Stimulated activated CD4-positive, alpha-beta T cell treated with anti-CD3 and anti-CD28 coated beads, Interleukin-15, amount 100 ng/mL, for 24 hours (primary cell): ENCODE measurements at places on chromosomes 13 and 19.

DNA sequence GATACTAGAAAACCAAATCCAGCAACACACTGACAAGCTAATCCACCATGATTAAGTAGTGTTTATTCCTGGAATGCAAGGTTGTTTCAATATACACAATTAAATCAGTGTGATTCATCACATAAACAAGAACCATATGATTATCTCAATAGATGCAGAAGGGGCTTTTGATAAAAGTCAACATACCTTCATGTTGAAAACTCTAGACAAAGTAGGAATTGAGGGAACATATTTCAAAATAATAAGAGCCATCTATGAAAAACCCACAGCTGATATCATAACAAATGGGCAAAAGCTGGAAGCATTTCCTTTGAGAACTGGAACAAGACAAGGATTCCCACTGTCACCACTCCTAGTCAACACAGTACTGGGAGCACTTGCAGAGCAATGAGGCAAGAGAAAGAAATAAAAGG, 213.6 kb upstream of the CSNK1A1L start:
- DNase-seq = no peak

DNA sequence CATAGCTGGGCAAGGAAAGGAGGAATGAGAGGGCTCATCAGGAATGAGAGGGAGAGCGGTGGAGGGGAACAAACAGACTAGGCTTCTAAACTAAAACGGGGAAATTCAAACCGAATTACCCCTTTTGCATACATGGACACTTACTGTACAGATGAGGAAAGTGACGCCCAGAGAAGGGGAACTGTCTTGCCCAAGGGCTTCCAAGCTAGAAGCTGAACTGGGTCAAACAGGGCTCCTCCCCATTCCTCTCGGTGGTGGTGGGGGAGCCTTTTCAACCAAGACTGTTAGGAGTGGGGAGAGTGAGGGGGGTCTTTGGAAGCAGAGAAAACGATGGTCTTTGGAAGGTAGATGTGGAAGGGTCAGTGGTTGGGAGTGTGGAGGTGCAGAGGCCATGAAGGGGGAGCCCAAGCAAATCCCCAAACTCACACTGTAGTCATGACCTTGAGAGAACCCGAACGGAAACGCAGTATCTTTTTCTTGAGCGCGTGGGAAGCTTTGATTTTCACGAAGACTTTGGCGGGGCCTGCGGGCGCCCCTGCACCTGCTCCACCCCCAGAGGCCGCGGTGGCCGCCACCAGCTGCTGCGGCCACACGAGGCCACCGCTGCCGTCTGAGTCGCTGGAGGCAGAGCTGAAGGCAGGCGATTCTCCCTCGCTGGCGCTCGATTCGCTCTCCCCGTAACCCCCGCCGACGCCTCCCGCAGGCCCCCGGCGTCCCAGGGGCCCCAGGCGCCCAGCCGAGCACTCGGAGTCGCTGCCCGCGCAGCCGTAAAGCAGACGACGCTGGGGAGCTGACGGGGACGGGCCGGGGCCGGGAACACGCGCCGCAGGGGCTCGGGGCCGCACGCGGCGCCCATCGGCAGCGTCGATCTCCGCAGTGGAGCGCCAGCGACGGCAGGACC, 12.3 kb upstream of the GNG8 start:
- peak; percentile 22 for DNase-seq

DNA sequence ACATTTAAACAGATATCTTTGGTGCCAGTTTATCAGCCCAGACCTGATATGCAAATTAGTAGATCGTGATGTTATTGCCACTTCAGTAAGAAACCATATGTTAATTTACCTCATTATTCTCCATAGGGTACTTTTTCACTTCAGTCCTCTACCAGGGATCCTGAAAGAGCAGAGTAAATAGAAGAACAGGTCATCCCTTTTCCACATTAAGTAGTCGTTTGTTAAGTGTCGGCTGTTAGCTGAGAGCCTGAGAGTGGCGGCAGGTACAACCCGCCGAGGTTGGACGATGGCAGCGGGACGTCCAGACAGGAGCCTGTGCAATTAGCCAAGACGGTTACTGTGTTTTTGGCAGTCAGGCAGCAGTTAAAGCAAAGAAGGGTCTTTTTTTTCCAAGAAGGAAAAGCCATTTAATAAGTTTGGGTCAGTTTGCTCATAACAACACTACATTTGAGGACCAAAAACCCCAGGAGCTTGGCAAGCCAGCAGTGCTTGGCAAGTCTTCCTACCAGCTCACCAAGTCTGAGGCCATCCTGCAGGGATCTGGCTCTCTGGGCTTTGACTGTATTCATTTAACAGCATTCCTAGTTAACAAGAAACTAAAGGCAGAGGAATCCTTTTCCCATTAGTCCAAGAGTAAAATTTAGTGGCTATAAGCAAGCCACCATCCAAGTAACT, 231.8 kb downstream of the SHISA2 start:
- no peak for DNase-seq

DNA sequence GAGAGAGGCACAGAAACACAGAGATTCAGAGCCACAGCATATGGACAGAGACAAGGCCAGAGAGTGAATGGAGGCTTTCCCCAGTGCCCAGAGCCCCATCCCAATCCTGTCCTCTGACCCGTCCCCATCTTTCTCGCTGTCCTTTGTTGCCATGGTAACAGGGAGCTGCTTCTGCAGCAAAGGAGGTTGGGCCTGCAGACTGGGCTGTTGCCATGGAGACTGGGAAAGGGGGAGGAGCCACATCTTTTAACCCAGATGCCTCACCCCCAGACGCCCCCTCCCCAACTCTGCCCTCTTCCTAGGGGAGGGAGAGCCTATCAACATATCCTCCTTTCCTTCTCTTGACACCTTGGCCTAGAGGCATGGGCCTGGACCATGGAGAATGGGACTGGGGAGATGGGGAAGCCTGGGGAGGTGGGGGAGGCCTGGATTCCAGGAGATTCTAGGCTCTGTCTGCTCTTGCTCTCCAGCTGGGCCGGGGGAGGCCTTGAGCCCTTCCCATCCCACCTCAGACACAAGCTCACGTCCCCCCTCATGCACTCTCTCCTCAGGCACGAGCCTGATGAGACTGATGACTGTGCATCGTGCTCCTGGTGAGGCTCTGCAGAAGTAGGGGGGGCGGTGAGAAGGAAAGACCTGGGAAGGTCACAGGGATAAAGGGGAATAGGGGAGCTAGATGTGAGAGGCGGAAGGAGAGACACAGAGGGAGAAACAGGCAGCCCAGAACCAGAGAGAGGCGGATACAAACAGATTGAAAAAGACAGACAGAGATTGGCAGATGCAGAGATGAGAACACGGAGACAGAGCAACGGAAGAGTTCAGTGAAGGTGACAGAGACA, 2.1 kb upstream of the ATP1A3 start:
- DNase-seq = no peak

DNA sequence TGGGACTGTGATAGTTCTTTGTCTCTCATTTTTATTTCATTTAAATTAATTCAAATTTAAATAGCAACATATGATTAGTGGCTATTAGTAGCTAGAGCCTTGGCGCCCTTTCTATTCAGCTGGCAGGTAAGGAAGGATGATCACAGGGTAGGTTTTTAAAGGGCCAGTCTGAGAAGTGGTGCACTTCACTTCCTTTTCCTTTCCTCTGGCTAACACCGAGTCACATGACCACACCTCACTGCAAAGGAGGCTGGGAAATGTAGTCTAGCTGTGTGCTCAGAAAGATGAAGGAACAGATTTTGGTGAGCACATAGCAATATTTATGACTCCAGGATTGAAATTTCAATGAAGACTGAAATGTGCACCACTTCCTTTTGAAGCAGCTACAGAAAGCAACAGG, 128.7 kb downstream of the TSHZ3 start:
- DNase-seq = peak; percentile 42

DNA sequence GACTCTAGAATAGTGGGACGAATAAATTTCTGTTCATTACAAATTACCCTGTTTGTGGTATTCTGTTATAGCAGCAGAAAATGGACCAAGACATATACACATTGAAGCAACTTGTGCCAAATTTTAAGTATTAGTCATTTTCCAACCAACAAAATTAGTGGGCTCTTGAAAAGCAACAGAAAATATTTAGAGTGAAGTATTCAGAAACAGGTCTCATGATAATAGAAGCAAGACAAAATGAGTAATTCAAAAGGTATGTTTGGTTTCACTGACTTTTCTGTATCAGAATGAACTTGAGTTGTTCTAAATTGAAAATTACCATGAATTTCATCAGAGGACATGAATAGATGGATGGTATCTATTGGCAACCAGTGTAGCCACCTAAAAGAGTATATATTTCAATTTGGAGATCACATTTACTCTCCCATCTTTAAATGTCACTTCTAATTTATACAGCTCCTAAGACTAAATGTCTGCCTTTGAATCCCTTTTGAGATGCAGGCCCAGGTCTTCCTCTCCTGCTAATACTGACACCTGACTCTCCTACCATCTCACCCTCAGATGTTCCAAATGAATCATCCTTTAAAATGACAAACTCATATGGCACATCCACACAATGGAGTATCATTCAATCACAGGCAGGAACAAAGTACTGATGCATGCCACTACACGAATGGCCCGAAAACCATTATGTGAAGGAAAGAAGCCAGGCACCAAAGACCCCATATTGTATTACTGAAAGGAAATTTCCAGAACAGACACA, 40.7 kb upstream of the DOCK9 start:
- DNase-seq = no peak

GRCh38 chr19:3768015-3768747, 3.8 kb downstream of the RAX2 start:
- DNase-seq = no peak

- DNase-seq = no peak
These were observed 263.1 kb downstream of the FGF14 start for GRCh38 chr13:102138635-102139190.

GRCh38 chr13:37481011-37481884, 117.3 kb downstream of the POSTN start:
- DNase-seq = no peak

DNA sequence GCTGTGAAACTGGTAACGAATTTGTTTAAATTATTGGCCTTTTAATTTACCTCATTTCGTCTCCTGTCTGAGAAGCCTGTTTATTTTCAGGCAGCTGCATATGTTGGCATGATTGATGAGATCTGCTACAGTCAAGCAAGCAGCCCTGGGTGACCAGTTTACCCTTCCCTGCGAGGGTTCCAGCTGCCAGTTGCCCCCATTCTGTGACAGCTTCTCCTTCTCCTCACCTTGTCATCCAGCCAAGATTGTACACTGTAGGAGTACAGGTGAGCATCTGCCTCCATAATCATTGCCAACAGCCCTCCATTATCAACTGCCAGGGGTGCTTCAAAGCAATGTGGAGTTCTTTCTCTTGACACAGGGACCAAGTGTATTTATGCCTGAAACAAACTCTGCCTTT, 1979.9 kb upstream of the PRR20A start:
- no peak for DNase-seq

DNA sequence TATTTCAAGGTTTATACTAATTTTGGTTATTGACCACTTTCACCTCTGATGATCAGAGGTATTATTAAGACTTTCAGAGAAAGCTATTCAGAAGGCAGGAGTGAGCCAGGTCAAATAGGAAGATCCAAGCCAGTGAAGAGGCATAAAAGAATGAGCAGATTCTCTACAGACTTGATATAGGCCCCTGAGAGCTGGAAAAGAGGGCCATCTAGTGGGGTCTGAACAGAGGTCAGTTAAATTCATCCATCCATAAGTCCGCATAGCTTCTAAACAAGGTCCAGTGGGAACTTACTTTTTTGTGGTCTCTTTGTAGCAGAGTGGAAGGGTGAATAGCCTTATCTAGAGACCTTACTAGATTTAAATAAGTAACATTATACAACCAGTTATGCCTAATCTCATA, 126.6 kb upstream of the UFM1 start:
- no peak for DNase-seq

GRCh38 chr13:41065078-41065477, 3.8 kb downstream of the WBP4 start:
- no peak for DNase-seq

- peak; percentile 32 for DNase-seq
These were observed 21.9 kb downstream of the ONECUT3 start for GRCh38 chr19:1774989-1775772.

DNA sequence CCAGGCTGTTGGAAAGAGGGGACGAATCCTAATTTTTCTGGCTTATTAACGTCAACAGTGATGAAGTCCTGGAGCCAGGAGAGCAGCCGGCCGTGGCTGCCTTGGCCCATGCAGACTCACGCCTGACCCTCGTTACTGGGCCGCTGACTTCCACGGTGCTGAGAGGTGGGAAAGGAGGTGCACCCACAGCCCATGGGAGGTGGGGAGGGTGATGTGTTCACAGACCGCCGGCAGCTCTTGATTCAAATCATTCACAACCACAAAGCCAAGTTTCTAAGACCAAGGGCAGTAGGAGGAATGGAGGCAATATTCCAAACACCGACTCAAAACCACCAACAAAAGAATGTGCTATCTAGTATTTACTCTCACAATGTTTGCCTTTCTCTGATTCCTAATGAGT, 24.3 kb downstream of the COL4A2 start:
- DNase-seq = no peak

DNA sequence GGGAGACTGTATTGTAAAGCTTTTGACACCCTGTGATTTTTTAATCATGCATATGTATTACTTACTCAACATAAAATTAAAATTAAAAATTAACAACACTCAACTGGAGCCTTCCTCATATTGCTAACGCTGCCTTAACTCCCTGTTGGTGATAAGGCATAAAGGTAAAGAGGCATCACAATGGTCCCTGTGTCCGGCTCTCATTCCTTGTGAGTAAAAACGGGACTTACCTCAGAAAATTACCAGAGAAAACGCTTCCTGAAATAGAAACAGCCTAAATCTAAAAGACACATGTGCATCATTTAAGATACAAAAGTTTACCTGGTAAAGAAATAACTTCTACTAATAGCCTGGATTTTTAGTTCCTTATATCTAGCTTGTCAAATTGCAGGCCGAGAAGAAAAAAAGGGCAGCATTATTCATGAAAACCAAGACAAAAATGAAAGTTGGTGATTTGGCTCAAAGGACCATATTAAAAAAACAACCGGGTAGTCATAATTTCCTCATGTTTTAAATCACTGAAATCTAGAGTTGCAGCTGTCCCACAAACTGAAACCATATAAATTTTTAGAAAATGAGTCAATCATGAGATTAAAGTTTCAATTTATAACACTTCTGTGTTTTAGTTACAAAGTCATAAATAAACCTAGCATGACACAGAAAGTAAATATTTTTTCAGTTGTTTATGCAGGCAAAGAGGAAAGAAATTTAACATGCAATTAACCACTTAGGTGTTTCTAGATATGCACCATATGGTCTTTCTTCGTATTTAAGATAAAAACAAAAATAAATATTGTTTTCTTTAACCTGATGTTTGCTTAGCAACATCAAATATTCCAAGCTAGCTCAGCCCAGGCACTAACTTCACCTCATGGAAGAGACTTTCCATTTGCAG, 94.7 kb downstream of the MIPEP start:
- no peak for DNase-seq

DNA sequence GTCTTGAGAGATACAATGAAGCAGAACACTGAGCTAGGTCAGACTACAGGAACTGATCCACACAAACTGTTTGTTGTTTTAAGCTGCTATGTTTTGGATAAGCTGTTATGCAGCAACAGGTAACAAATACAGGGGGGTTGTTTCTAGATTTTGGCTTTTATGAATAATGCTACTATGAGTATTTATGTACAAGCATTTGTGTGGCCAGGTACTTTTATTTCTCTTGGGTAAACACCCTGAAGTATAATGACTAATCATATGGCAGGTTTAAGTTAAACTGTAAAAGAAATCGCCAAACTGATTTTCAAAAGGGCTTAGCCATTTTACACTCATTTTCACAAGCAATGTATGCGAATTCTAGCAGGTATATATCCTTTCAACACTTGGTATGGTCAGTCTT, 166.0 kb downstream of the DNAJC3 start:
- DNase-seq = no peak

- no peak for DNase-seq
These were observed 124.5 kb downstream of the KDM4B start for GRCh38 chr19:5093297-5093928.
